ENCODE measurements at places on chromosomes 7 and 10.

DNA sequence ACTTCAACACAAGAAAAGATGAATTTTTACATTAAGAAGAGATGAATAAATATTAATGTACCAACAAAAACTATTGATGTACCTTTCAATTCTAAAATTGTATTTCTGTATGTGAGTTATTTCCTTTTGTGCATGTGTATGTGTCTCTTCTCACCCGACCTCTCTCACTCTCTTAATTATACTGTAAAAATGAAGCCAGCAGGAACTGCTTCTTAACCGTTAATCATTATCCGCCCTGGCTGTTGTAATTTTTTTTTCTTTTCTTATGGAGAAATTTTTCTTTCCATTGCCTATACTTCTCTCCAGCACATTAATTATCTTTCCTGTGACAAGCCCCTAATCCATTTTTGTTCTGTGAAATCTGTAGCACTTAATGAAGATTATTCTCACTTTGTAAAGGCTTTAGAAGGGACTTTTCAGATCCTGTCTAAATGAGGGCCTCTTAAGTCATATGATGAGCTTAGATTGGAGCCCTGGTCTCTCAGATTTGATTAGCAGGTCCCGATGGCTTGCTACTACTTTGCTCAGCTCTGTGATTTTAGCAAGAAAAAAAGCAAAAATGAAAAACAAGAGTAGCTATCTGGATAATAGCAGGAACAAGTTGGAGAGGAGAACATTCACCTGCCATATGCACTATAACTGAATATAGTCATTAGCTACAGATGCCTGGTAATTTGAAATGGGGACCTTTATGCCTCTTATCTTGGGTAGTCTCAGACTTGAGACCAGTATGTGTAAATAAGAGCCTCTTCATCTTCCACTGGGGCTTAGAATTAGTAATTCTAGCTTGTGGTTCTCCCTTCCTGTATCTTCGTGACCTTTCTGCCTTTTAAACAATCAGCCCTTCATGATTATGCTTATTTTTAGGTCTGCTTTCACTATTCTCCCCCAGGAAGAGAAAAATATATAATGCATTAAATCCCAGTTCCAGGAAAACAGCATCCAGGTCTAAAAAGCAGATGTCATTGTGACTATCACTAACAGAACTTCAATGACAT lies 80.0 kb upstream of the COL1A2 start:
- DNase-seq: no peak

DNA sequence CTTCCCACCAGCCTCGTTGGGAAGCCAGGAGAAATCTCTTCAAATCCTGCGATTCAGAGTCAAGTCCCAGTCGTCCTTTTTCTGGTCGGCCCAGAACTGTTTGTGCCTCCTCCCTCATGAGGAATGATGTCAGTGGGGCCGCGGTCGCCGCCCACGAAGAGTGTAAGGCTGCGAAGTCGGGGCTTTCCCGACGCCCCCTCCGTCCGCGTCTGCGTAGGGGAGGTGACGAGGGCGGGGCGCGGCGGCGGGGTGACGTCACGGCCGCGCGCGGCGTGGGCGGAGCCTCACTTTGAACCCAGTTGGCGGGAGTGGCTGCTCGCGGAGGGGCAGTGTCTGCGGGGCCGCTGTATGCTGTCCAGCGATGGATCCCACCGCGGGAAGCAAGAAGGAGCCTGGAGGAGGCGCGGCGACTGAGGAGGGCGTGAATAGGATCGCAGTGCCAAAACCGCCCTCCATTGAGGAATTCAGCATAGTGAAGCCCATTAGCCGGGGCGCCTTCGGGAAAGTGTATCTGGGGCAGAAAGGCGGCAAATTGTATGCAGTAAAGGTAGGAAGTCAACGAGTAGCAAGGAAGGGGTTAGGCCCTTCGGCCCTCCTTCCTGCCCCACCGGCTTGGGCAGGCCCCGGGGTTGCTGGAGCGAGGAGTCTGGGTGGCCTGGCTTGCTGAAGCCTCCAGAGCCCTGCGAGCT lies at the start of gene MASTL:
TSS of gene MASTL (plus strand) at position 287 of the 689 bp plus-strand sequence. CDS start at position 362, 75 bp downstream.
- peak; percentile 96 for DNase-seq

GRCh38 chr10:62243647-62243997 lies 25.0 kb downstream of the RTKN2 start:
- no peak for DNase-seq

DNA sequence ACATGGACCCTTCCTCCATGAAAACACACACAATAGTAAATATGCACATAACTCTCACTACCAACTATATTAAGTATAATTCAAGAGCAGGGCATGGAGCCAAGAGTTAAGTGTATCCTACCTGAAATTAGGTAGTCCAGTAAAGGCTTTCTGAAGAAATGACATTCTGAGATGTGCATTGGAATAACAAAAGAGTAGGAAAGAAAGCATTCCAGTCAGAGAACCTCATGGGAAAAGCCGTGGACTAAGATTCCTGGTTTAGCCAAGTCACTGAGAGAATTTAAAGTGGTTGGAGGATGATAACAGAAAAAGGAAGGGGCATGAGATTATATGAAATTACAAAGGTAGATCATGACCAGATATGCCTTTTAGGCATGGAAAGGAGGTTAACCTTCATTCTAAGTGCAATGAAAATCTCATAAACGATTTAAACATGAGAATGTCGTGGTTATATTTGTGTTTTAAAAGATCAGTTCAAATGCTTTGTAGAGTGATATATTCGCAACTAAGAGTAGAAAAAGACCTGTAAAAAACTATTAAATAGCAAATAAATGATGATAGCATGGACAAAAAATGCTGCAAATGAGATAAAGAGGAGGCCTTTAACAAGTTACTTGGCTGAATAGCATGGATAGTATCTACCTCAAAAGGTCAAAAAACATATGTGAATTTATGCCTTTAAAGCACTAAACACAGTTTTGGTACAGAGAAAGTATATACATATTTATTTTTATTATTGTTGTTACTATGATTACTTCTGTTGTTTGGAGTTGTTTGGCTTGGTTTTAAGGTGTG lies 767.4 kb upstream of the GHITM start:
- no peak for DNase-seq

DNA sequence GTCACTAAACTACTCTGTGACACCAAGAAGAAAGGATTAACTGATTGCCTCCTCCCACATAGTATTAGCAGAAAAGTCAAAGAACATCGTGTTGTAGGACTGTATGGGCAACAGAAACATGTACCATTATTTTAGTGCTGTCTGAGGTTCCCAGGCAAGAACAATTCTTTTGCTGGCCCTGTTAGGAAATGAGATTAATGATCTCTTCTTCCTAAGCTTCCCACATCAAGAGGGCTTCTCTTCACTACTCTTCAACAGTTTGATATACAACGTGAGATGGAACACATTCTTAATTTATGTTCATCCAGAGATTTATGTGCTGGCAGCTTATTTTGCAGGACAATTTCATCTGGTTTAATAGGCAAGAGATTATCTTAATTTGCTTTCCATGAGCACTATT lies 219.6 kb downstream of the DOCK4 start:
- DNase-seq: no peak

DNA sequence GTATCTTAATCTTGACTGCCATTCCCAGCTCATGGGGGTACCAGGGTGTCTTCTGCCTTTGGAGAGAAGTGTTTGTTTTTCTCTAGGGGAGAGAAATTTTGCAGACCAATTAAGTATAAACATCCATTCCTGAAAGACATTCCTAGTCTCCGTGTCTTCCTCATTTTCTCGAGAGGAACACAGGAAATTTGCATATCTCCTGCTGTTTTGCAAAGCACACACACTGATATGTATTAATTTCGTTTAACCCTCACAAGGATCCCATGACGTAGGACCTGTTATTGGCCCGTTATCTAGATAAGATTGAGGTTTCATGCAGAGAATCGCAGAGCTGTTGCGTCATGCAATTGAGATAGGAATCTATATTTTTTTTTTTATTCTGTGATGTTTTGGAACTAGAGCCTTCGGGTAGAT lies 944 bp downstream of the RHBDD2 start:
- DNase-seq: no peak

DNA sequence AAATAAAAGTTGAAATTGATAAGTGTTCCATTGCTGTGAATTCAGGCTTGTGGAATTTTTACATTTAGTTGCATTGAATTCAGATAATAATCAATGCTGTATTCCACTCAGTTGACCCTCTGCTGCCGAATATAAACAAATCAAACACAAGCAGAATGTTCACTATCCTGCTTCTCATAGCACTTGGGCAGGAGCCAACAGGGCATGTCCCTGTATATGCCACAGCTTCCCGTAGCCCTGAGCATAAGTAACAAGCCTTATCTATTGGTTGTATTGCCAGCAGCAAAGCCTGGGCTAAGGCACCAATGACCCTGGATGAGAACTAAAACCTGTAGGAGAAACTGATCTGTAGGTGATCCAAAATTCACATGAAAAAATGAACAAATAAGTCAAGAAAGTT lies 145.9 kb downstream of the ARHGAP12 start:
- DNase-seq: no peak

DNA sequence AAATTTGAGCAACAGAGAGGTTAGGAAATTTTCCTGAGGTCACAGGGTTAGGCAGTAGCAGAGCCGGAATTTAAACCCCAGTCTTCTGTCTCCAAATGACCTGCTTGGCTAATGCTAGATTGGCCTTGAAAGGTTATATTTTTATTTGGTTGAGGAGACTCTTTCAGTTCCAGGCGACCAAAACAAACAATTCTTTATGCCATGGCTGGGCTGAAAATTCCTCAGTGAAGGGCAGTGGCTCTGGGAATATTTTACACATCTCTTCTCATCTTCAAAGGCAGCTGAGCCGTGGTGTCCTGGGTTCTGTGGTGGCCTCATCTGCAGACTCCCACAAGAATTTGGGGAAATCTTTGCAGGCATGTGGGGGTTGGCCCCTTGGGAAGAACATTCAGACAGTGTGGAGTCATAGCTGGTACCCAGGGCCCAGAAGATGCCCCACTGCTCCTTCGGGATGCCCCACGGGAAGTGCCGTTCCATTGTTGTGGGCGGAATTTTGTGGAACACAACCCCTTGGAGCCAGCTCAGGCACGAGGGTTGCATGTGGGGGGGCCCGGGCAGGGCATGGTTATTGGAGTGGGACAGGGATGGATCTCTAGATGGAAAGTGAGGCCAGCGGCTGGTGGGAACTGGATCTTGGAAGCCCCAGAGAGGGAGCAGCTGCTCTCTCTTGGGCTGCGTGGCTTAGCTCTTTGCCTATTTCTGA lies 33.2 kb downstream of the RPS24 start:
- DNase-seq: no peak

DNA sequence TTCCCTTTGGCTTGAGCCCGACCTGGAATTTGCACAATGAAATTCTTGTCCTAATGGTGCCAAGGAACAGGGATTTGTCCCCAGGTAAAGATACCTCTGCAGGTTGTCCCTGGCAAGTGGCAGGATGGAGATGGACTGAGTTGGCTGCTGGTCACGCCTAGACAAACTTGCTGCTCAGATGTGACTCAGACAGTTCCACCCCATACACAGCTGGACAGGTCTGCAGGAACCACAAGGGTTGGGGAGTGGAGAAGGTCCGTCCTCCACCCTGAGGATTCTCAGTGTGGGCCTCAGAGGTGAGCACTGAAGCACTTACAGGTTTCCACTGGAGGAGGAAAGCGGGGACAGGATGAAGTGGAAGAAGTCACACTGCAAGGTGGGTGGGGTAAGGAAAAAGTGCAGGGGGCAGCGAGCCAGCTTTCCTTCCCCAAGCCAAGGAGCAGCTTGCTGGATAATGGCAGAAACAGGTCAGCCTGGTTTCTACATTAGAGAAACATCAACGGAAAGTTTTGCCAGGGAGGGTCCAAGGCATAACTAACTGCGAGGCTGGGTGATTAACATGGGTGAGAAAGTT lies 20.5 kb downstream of the ITPRIP start:
- DNase-seq: no peak

- DNase-seq: no peak
Observed at GRCh38 chr7:95502403-95502802, 16.7 kb downstream of the ASB4 start.

GRCh38 chr7:95804052-95804451 lies 31.7 kb downstream of the DYNC1I1 start:
- DNase-seq: no peak

GRCh38 chr10:68074031-68074774 lies 880 bp downstream of the HERC4 start:
- no peak for DNase-seq

DNA sequence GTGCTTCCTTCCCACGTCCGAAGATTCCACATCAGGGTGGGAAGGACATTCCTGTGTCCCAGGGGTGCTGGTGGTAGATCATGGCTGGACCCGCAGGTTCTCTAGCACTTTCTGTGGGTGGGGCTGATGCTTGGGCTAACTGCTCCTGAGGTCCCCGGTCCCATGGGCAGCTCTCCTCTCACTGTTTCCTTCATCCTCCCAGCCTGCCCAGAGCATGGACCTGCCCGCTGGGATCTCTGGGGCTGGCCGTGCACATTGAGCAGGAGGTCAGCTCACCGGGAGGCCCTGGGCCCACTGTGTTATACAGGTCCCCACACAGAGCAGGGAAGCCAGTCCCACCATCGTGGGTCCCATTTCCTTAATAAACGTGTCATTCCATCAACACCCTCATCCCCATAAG lies 502.3 kb downstream of the TCERG1L start:
- no peak for DNase-seq

DNA sequence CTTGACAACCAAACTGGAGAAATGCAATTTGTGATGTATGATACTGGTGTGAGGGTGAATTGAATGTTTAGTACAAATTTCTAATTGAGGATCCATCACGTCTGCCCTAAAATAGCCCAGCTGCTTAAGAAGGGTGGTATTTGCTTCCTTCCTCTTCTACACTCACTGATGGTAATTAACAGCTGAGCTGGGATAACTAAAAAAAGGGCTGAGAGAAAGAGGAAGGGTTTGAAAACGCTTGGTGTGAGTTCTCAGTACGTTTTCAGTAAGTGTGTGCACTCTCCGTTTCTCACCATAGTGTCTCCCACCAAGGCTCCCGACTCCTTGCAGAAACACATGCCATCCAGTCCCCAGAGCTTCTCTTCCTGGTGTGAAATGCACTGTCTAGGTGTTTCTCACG lies 54.3 kb downstream of the MAP3K8 start:
- DNase-seq: no peak

GRCh38 chr7:7772397-7772821 lies 54.0 kb upstream of the RPA3 start:
- DNase-seq: no peak

- no peak for DNase-seq
Observed at GRCh38 chr7:140134039-140134438, 42.7 kb downstream of the KDM7A start.

DNA sequence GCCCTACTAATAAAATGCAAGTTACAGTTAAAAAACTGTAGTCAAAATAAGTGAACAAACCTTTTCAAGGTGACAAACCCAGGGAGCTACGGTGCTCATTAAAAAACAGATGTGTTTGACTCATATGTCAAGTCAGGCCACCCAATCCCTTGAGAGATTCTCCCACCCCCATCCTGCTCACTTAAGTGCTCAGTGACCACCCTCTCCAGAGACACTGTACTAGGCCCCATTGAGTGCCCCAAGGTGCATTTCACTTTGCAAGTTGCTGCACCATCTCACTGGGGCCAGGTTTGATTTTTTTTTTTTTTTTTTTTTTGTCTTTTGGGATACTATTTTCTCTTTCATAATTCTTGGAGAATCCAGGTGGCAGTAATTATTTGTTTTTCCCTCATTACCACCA lies 1.9 kb downstream of the ERV3-1 start:
- no peak for DNase-seq

- DNase-seq: no peak
Observed at GRCh38 chr10:131802156-131802915, 98.5 kb upstream of the PPP2R2D start.

GRCh38 chr7:118195837-118196474 lies 12.0 kb downstream of the LSM8 start:
- DNase-seq: no peak

All from sciatic nerve (tissue), 2 donors.